ENCODE measurements at places on chromosomes 3 and 15.
A peak's percentile ranks its signal among the peaks of the same experiment; 100 is the strongest.

GRCh38 chr15:100547961-100548360 is 19.2 kb upstream of the CERS3 start:
- DNase-seq, result no peak

GRCh38 chr3:120756061-120756460 is 13.5 kb downstream of the GTF2E1 start:
- DNase-seq, result no peak

DNA sequence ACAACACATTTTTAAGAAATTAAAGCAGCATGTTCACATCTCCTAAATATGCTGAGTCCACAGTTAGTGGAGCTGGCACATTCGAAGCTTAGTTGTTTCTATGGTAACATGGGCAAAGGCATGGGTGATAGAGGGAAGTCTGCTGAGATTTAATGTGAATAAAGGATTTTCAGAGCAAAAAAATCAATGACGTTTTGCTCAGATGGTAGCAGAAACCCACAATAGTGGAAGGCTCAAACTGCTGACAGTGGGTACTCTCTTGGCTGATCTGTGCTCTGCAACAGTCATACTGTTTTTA is 795.1 kb upstream of the ARPP21 start:
- no peak for DNase-seq

- DNase-seq, result no peak
Measured at GRCh38 chr3:139906418-139906817, 28.6 kb upstream of the CLSTN2 start.

GRCh38 chr15:67413770-67414390 is 107.1 kb upstream of the C15orf61 start:
- DNase-seq, result no peak

DNA sequence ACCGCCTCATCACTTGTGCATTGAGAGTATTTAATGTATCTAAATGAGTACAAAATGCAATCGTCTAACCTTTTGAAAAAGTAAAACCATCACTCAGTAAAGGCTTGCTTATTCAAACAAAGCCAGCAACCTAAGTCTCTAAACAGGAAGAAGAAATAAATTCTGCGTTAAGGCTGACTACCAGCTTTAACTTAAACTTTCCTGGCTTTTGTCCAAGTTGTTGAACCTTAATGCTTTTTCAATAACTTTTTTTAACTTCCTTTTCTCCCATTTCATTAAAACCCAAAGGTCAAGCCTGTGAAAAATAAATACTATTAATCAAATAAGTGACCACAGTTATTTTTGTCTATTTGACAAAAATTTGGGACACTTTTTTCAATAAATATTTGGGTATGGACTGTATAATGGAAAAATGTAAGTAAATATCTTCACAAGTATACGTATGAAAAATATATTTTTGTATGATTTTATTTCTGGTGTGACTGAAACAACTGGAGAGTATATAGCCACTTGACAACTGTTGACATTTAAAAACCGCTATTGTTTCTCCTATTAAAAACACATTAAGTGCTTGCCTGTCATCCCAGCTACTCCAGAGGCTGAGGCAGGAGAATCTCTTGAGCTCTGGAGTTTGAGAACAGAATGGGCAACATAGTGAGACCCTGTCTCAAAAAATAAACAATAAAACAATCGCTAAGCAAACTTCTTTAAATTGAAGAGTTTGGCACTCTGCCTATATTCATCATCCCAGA is 2.9 kb downstream of the KLHL24 start:
- no peak for DNase-seq

DNA sequence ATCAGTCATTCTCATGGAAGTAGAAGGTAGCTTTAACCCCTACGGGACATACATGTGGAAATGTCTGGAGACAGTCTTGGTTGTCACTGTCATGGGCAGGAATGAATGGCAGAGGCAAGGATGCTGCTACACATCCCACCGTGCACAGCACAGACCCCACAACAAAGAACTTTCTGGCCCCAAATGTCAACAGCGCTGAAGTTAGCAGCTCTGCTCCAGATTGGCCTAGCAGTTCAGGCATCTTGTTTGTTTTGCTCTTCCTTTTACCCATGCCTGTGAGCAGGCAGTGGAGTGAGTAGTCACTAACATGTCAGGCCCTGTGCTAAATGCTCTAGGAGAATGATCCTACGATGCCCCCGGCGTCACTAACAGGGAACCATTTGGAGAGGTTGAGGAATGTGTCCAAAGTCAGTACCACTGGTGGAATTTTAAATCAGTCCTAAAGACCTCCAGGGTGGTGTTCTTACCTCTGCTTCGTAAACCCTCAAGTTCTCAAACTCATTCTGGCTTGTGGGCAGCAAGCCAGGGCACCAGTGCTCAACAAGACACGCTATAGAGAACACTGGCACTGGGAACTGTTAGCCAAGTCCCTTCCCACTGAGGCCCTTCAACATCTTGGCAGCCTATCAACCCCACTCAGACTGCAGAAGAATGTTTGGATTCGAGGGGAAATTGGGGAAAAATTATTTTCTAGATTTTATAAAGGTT is 142.2 kb downstream of the FOXP1 start:
- no peak for DNase-seq

GRCh38 chr15:39657668-39658067 is 76.8 kb downstream of the THBS1 start:
- no peak for DNase-seq

GRCh38 chr3:48122504-48122903 is 65.7 kb downstream of the CDC25A start:
- no peak for DNase-seq

DNA sequence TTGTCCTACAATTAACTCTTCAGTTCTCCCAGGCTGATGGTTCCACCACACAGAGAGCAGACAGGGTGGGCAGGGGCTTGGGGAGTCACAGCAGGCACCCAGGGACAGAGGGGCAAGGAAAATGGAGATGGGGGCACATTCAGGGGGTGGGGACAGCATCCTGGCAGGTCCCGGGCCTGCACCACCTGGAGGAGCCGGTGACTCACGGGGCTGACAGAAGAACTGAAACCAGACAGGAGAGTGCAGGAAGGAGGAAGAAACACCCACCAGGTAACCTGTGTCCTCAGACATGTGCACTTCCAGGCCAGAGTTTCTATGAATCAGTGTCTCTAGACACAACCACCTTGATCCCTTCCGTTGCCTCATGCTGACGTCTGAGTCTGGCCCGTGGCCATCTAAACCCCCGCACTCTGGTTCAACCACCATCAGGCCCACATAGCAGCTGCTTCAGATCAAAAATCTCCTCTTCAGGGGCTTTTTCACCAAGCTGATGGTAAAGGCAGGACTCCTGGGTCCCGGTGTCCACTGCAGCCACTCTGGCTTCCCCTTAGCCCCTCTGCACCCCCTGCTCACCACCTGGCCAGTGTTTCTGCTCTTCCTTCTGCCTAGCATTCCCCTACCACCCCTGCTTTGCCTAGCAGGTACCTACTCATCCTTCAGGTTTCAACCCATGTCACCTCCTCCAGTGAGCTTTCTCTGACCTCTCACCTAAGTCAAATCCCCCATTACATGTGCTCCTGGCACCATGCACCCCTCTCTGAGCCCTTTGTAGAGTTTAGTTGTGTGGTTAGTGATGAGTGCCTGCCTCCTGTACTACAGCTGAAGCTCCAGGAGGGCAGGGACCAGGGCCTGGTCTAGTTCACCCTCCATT is 16.5 kb upstream of the CYP11A1 start:
- DNase-seq, result peak; percentile 89

GRCh38 chr3:100503448-100503847 is 11.0 kb downstream of the TMEM45A start:
- DNase-seq, result no peak
